ENCODE measurements at places on chromosomes 4 and X.
A peak's percentile ranks its signal among the peaks of the same experiment; 100 is the strongest.

- no peak for DNase-seq
Measured at GRCh38 chr4:176614793-176615192, 177.9 kb downstream of the VEGFC start.

DNA sequence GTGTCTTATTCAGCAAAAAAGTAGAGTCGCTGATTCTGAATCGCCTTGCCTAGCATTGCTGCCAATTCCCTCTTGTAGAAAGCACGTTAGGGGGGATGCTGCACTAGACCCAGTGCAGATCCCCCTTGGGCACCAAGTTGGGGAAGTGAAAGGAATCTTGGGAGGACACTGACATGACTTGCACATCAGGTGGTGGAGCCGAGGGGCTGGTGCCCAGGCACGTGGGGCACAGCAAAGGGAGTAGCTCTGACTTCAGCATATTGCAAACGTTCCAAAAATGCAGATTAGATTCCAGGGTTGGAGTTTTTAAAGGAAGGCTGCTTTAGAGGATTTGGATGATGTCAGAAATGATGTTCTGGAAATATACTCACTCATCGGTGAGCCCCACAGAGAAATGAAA is 47.4 kb upstream of the GPM6B start:
- DNase-seq, result no peak

- DNase-seq, result no peak
Measured at GRCh38 chrX:77628294-77629025, 157.6 kb downstream of the ATRX start.

DNA sequence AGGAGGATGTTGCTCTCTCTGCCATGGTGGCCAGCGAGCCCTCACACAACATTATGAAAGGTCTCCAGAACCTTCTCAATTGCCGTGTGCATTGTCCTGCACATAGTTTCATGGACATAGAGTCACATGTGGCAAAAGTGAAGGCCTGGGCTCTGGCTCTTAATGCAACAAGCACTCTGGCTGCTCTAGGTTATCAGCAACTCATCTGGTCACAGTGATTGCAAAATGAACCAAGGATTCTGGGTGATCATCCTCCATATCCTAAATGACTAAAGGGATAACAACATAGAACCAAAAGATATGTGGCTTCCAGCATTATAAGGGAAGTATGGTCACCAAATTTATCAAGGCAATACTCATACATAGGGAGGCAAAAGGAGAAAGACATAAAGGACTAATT is 175.2 kb downstream of the MGST2 start:
- no peak for DNase-seq

DNA sequence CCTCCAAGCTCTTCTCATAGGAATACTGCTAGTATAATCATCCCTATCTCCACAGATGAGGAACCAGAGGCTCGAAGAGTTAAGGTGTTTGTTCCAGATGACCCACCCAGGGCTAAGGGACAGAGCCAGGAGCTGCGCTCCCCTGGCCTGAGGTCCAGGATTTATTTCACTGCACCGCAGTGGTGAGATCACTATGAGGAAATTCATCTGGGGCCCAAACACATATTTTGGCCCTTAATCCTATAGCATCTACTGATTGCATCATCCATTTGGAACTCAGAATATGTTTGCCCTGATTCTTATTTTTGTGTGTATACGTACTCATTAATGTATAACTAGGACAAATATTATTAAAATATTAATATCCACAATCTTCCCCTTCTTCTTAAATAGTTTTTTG is 100.1 kb upstream of the RBPJ start:
- peak; percentile 71 for DNase-seq
